ENCODE measurements at places on chromosomes 11 and 22.

DNA sequence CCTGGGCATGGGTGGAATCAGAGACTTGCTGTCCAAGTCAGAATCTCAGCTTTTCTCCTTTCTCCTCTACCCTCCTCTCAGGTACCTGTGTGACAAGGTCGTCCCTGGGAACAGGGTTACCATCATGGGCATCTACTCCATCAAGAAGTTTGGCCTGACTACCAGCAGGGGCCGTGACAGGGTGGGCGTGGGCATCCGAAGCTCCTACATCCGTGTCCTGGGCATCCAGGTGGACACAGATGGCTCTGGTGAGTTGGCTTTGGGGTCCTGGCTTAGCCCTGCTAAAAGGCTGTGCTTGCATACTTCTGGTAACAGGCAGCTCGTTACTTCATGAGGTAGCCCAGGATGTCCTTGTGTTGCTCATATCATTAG is 10.7 kb downstream of the MCM5 start:
- no peak for DNase-seq
- H3K27ac ChIP-seq = no peak overlapping the region
- H3K4me3 ChIP-seq = no peak overlapping the region
- peaks cover 91% of the 10 kb centered on the region for H3K36me3 ChIP-seq
- H3K4me1 ChIP-seq = no peaks in the 10 kb centered on the region

DNA sequence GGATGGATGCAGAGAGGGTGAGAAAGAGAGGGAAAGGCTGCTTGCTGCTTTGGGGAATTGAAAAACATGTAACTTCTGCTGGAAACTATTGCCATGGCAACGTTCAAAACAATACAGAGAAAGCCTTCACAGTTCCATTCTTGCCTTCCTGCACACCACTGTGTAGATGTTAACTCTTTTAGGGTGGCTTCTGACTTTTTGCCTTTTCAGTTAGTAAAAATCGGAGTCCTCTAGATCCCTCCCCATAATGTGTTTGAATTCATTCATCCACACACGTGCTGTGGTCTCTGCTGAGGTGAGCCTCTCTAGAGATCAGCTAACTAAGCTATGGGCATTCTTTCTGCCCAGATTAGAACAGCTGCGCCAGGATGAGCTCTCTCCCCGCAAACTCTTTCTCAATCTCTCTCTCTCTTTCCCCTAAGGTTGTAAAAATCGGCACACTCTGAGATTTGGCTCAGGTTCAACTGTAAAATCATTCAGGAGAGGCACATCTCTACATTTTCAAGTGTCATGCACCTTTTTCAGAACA is 1178.3 kb downstream of the LRRC4C start:
- DNase-seq = no peak
- no peak overlapping the region for H3K27ac ChIP-seq
- H3K27me3 ChIP-seq = no peaks in the 10 kb centered on the region
- no peak overlapping the region for H3K4me3 ChIP-seq
- no peaks in the 10 kb centered on the region for H3K4me1 ChIP-seq

DNA sequence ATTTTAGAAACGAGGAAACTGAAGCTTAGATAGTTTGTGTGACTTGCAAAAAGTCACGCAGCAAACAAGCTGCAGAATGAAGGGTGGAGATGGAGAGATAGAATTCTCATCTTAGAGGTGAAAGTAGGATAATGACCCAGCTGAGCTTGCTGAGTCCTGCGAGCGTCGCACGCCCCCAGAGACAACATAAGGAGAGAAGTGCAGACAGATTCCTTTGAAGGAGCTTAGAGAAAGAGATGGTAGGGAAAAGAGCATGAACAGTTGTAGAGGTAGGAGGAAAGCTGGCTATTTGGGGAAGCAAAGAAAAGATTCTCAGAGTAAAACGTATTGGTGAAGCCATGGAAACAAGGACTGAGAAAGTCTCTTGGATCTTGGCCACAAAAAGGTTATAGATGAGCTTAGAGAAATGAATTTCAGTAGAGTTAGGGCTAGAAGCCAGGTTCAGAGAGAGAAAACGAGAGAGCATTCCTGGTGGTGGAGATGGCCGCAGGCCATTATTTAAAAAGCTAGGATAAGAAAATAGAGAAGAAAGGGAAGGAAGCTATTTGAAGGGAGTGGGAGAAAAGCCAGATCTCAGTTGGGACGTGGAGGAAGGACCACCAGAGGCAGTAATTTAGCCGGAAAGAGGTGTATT is 44.8 kb downstream of the FAM83F start:
- H3K4me1 ChIP-seq = peaks cover 6% of the 10 kb centered on the region
- H3K4me3 ChIP-seq = no peak overlapping the region
- no peaks in the 10 kb centered on the region for H3K36me3 ChIP-seq

DNA sequence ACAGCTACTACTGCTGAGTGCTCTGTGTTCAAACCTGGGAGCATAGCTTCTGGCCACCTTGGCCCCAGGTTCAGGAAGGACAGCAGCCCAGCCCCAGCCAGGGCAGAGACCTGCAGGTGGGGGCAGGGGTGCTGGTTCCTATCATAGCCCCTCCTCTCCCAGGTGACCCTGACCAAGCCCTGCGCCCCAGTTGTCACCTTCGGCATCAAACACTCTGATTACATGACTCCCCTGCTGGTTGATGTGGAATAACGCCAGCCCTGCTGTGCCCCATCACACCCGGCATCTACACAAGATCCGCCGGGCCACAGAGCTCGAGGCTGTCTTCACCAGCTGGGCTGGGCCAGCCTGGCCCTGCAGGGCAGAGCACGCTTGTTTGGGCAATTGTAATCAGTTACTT is 6.9 kb downstream of the SCGB1C1 start:
- no peak for DNase-seq
- H3K4me1 ChIP-seq = peaks cover 22% of the 10 kb centered on the region
- H3K27ac ChIP-seq = no peak overlapping the region
- no peak overlapping the region for H3K4me3 ChIP-seq

- no peak overlapping the region for H3K4me3 ChIP-seq
- DNase-seq = no peak
- no peak overlapping the region for H3K27ac ChIP-seq
- H3K36me3 ChIP-seq = no peaks in the 10 kb centered on the region
- no peaks in the 10 kb centered on the region for H3K27me3 ChIP-seq
Measured at GRCh38 chr11:121762820-121763219, 310.1 kb upstream of the SORL1-AS1 start.

DNA sequence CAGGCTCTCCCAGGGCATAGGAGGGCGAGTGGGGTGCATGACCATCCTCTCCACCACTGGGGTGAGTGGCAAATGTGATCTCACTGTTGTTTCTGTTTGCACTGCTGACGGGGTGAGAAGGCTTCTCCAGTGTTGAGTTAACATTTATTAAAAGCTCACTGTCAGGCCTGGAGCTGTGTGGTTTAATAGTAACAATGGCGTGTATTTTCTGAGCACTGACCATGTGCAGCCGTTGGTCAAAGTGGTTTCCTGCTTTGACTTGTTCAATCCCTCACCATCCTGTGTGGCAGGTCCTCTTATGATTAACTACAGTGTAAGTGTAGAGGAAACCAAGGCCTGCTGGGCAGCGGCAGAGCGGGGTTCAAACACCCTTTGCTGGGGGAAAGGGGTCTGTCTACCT is 4.4 kb downstream of the A4GALT start:
- DNase-seq = no peak
- H3K4me3 ChIP-seq = no peak overlapping the region
- H3K27me3 ChIP-seq = peaks cover 5% of the 10 kb centered on the region

DNA sequence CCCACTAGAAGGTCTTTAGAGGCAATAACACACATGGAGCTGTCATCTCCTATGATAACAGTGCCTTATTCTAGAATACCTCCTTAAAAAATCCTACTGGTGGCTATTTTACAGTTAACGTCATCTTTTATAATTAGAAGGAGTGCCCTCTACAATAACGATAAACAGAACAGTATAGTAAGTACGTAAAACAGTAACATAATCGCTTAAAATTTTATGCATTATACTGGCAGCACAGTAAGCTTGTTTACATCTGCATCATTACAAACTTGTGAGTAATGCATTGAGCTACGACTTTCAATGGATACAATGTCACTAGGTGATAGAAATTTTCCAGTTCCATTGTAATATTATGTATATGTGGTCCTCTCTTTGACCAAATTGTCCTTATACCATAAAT is 24.3 kb upstream of the OR8D2 start:
- no peak overlapping the region for H3K4me3 ChIP-seq
- H3K4me1 ChIP-seq = no peaks in the 10 kb centered on the region
- no peak for DNase-seq
- no peaks in the 10 kb centered on the region for H3K27me3 ChIP-seq

DNA sequence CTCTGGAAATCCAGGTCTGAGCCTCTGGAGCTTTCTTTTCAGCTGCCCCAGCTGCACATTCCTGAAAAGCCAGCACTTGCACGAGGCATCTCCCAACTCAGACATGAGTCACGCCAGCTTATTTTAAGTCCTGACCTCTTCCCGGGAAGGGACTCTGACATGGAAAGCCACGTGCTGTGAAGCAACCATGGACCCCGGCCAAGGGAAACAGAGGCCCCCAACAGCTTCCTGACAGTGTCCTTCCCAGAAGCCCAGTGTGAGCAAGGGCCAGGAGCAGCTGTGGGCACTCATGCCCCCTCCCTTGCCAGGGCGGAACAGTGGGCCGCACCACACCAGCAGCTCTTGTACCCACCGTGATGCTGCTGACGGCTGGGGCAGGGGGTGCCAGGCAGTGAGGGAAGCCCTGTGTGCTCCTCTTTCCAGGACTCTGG is 118.8 kb upstream of the CADM1 start:
- no peaks in the 10 kb centered on the region for H3K27me3 ChIP-seq
- H3K4me3 ChIP-seq = no peak overlapping the region
- H3K27ac ChIP-seq = no peak overlapping the region
- H3K36me3 ChIP-seq = no peaks in the 10 kb centered on the region
- H3K4me1 ChIP-seq = no peaks in the 10 kb centered on the region

- H3K4me3 ChIP-seq = no peak overlapping the region
- H3K27ac ChIP-seq = no peak overlapping the region
- H3K27me3 ChIP-seq = no peaks in the 10 kb centered on the region
Measured at GRCh38 chr22:49009359-49010063, 818.2 kb downstream of the BRD1 start.

DNA sequence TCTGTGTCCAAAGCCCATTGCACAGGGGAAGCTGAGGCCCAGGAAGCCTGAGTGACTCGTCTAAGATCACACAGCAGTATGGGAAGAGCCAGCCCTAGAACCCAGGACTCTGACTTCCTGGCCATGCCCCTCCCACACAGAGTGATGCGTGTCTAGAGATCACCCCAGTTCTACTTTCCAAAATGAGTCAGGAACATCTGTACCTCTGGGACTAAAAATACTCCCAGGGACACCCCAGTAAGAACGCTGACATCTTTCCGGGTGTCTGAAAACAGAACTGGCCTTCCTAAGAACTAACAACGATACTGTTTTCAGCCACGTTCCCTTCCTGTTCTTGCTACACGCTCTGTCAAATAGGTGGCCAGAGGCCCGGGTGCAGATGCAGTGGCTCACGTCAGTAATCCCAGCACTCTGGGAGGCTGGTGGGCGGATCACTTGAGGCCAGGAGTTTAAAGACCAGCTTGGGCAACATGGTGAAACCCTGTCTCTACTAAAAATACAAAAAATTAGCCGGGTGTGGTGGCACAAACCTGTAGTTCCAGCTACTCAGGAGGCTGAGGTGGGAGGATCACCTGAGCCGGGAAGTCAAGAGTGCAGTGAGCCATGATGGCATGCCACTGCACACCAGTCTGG is 21.7 kb upstream of the PDGFB start:
- H3K27me3 ChIP-seq = no peaks in the 10 kb centered on the region
- peak; percentile 19 for DNase-seq
- no peak overlapping the region for H3K27ac ChIP-seq

- peak overlapping the region; percentile 93 for H3K4me3 ChIP-seq
- DNase-seq = no peak
- no peaks in the 10 kb centered on the region for H3K36me3 ChIP-seq
- H3K4me1 ChIP-seq = peaks cover 23% of the 10 kb centered on the region
Measured at GRCh38 chr11:104799251-104799650, 99.0 kb downstream of the CASP12 start.

DNA sequence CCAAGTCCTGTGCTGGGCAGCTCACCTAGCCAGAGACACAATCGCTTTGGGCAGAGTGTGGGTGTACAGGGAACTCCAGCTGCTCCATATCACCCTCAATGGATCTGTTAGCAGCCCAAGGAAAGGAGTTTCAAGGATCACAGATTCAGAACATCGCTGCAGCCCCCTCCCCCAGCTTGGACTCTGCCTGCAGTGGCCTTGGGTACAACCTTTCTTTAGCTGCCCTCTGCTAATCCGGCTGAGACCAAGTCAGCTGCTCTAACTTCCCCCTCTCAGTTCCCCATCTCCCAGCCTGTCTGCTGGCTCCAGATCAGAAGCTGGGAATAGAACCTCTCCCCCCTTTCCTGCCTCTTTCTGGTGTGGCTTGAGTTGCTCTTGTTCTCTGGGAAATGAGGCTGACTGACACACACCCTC is 1.3 kb downstream of the TMEM86A start:
- H3K4me1 ChIP-seq = peaks cover 8% of the 10 kb centered on the region
- H3K4me3 ChIP-seq = no peak overlapping the region
- H3K36me3 ChIP-seq = no peaks in the 10 kb centered on the region
- H3K27me3 ChIP-seq = no peaks in the 10 kb centered on the region

DNA sequence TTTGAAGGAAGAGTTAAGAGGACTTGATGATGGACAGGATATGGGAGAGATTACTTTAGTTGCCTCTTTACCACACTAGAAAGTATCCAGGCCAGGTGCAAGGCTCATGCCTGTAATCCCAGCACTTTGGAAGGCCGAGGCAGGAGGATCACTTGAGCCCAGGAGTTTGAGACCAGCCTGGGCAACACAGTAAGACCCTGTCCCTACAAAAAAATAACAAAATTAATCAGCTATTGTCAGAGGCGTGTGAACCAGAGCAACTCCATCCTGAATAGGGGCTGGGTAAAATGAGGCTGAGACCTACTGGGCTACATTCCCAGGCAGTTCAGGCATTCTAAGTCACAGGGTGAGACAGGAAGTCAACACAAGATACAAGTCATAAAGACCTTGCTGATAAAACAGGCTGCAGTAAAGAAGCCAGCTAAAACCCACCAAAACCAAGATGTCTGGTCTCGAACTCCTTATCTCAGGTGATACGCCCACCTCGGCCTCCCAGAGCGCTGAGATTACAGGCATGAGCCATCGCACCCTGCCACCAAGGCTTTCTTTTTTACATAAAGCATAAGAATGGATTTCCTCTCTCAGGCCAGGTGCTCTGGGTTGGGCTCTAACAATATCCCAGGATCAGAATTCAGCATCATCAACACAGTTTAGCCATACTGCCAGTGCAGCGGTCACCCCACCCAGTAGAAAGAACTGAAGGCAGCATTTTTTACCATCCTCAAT is 17.8 kb downstream of the PI4KA start:
- no peaks in the 10 kb centered on the region for H3K36me3 ChIP-seq
- DNase-seq = no peak
- H3K4me3 ChIP-seq = no peak overlapping the region
- peaks cover 17% of the 10 kb centered on the region for H3K4me1 ChIP-seq
- H3K27me3 ChIP-seq = no peaks in the 10 kb centered on the region

- DNase-seq = no peak
- H3K4me1 ChIP-seq = peaks cover 21% of the 10 kb centered on the region
- H3K36me3 ChIP-seq = peaks cover 2% of the 10 kb centered on the region
- H3K27me3 ChIP-seq = no peaks in the 10 kb centered on the region
Measured at GRCh38 chr11:74773476-74773875, 24.8 kb downstream of the RNF169 start.

Data from CD4-positive, CD25-positive, alpha-beta regulatory T cell (primary cell).